ENCODE measurements at places on chromosomes 3 and 15. TPM values are rescaled to one million over a fixed set of nuclear protein-coding genes. Genes with fewer than 3 reads are reported as not detected.

Gene CHDH
- total RNA-seq: not detected

Gene GOLGA6B
- total RNA-seq: not detected

Gene TIMP4
- total RNA-seq: not detected

- no peak for DNase-seq
- H3K36me3 ChIP-seq: no peaks in the 10 kb centered on the region
- no peak overlapping the region for H3K4me3 ChIP-seq
- peaks cover 42% of the 10 kb centered on the region for H3K4me1 ChIP-seq
- no peak overlapping the region for H3K27ac ChIP-seq
- no peaks in the 10 kb centered on the region for H3K27me3 ChIP-seq
Observed at GRCh38 chr15:25790000-25790660, 73.0 kb downstream of the ATP10A start.

- no peak for DNase-seq
- H3K36me3 ChIP-seq: peaks cover 85% of the 10 kb centered on the region
- H3K4me1 ChIP-seq: peaks cover 40% of the 10 kb centered on the region
- H3K4me3 ChIP-seq: no peak overlapping the region
- H3K27ac ChIP-seq: no peak overlapping the region
Observed at GRCh38 chr3:45964139-45964538, 20.9 kb downstream of the CXCR6 start.

DNA sequence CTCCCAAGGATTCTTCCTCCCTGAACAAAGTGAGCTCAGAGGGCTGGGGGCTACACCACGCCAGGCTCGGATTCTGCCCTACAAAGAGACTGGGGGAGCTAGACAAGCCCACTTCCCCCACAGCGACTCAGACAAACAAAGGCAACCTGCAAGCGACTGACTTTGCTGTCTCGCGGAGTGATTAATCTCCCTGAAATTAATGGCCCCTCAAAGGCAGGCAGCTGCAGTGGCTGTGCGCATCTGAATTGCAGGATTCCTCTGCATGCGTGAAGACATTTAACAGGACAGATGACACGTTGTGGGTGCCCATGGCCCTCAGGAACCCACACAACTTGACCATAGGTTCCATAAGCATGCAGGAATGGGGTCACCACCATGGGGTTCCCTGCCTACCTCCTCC, 18.4 kb downstream of the CTXND1 start:
- no peak for DNase-seq
- no peak overlapping the region for H3K27ac ChIP-seq
- no peaks in the 10 kb centered on the region for H3K36me3 ChIP-seq

- DNase-seq: no peak
- H3K4me1 ChIP-seq: no peaks in the 10 kb centered on the region
- no peak overlapping the region for H3K4me3 ChIP-seq
- no peaks in the 10 kb centered on the region for H3K36me3 ChIP-seq
- no peak overlapping the region for H3K27ac ChIP-seq
Observed at GRCh38 chr3:165523801-165524200, 313.4 kb downstream of the BCHE start.

DNA sequence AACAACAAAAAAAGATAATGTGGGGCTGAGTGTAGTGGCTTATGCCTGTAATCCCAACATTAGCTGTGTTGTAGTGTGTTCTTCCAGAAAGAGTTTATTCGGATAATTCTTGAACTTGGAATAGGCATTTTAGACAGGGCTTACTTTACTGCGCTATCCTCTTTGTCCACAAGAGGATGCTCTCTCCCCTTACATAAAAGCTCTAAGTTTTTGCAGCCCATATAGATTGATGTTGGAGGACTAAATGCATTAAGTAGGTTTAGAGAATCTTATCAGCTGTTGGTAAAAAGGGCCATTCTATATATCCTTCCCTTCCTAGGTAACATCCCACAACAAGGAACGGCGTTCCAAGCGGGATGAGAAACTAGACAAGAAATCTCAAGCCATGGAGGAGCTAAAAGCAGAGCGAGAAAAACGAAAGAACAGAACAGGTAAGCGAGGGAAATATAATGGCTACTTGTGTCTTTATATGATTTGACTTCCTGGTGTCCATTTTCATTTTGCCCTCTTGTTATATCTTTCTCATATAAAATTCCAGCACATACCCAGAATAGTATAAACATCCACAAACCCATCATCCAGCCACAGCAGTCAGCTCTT, 27.8 kb upstream of the ITPKA start:
- peaks cover 7% of the 10 kb centered on the region for H3K4me1 ChIP-seq
- H3K4me3 ChIP-seq: no peak overlapping the region
- no peak for DNase-seq

DNA sequence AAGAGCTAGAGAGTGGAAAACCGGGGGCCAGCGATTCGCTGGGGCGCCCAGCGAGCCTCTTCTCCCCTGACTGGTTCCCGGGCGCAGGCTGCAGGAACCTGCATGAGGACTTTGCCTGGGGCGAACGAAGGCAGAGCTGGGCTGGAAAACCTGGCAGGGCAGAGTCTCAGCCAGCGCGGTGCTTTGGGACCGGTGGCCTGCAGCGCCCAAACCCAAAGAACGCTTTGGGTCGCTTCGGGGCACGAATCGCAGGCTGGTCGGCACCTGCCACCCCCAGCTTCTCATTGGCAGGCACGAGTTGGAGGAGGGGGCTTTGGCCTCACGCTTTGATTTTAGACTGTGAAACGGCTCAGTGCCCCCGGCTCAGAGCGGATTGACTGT, 3.0 kb downstream of the ONECUT1 start:
- H3K4me1 ChIP-seq: peaks cover 37% of the 10 kb centered on the region
- no peaks in the 10 kb centered on the region for H3K36me3 ChIP-seq
- DNase-seq: no peak
- no peak overlapping the region for H3K4me3 ChIP-seq
- peaks cover 86% of the 10 kb centered on the region for H3K27me3 ChIP-seq

DNA sequence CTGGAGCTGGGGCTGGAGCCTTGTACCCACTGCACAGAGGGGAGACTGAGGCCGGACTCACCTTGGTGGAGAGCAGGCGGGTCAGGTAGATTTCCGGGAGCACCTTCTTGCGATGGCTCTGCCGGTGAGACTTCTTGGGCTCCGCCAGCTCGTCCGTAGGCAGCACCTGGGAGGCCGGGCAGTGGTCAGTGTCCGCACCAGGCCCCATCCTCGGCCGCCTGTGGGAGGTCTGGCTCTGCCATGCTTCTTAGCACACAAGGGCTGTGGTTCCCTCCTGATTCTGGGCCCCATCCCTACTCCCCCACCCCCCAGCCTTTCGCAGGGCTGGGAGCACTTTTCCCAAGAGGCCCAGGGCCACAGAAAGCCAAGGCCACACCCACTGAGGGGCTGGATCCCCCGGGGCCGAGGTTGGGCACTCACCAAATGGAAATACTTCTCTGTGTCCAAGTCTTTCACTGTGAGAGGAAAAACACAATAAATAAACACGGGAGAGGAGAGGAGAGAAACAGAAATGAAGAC, 17.4 kb downstream of the H1-8 start:
- DNase-seq: no peak
- no peaks in the 10 kb centered on the region for H3K4me1 ChIP-seq
- H3K36me3 ChIP-seq: no peaks in the 10 kb centered on the region
- no peak overlapping the region for H3K4me3 ChIP-seq
- no peaks in the 10 kb centered on the region for H3K27me3 ChIP-seq

- no peaks in the 10 kb centered on the region for H3K36me3 ChIP-seq
- no peak for DNase-seq
- H3K27me3 ChIP-seq: peaks cover 23% of the 10 kb centered on the region
- no peak overlapping the region for H3K27ac ChIP-seq
- H3K4me3 ChIP-seq: no peak overlapping the region
Observed at GRCh38 chr3:51896607-51897305, 6.4 kb downstream of the IQCF1 start.

All from naive thymus-derived CD8-positive, alpha-beta T cell (primary cell).